ENCODE measurements at places on chromosomes 1 and 21. TPM values are rescaled to one million over a fixed set of nuclear protein-coding genes. Genes with fewer than 3 reads are reported as not detected.

Gene HOOK1
- total RNA-seq, result under 0.01 TPM

Gene CRYBG2
- not detected for total RNA-seq

Gene CTXND2
- total RNA-seq, result not detected

Gene SLC37A1
- total RNA-seq, result 9.4 TPM

Gene RPE65
- not detected for total RNA-seq

Gene C1orf21
- 32.0 TPM for total RNA-seq

Gene RGS8
- not detected for total RNA-seq

Gene UMODL1
- total RNA-seq, result not detected

Gene STRIP1
- 43.1 TPM for total RNA-seq

Gene APOBEC4
- total RNA-seq, result not detected

Gene TMEM69
- total RNA-seq, result 20.7 TPM

Gene GPR25
- total RNA-seq, result not detected

Gene PLD5
- not detected for total RNA-seq

Gene OLFML3
- 0.36 TPM for total RNA-seq

Gene KRTAP19-3
- total RNA-seq, result not detected

Gene PCBP3
- 0.40 TPM for total RNA-seq

Gene FGR
- total RNA-seq, result not detected

Gene MYCL
- total RNA-seq, result 3.0 TPM

Gene HES5
- not detected for total RNA-seq

Gene OR2T2
- not detected for total RNA-seq

Gene IL19
- not detected for total RNA-seq

Gene EPHB2
- total RNA-seq, result 59.0 TPM

Gene NUDT4B
- 76.2 TPM for total RNA-seq

Gene CAPZB
- 151 TPM for total RNA-seq

Gene ATP1A4
- not detected for total RNA-seq

Gene UBIAD1
- total RNA-seq, result 10.0 TPM

Gene LGR6
- total RNA-seq, result not detected

Gene AURKAIP1
- 99.4 TPM for total RNA-seq

Gene DNALI1
- 2.9 TPM for total RNA-seq

Gene RGS4
- total RNA-seq, result 418 TPM

Gene OR10X1
- total RNA-seq, result not detected

Gene EXTL1
- total RNA-seq, result under 0.01 TPM

Gene CD244
- not detected for total RNA-seq

Gene C4BPB
- not detected for total RNA-seq

Gene ATP6V1G3
- not detected for total RNA-seq

Gene TNFRSF1B
- total RNA-seq, result 28.1 TPM

Gene TDRD5
- total RNA-seq, result not detected

Gene EVA1B
- total RNA-seq, result 75.4 TPM

Gene REN
- total RNA-seq, result not detected

Gene CLDN8
- total RNA-seq, result not detected

Gene GAS5
- total RNA-seq, result 362 TPM

Gene ETV3L
- not detected for total RNA-seq

Gene TSNAX
- total RNA-seq, result 41.2 TPM

Gene HLCS
- 19.7 TPM for total RNA-seq

Gene LYST
- total RNA-seq, result 16.5 TPM

Gene SPATA45
- not detected for total RNA-seq

Gene S100A12
- total RNA-seq, result not detected

Gene LAD1
- not detected for total RNA-seq

Gene FCRL4
- total RNA-seq, result not detected

Gene ALG14
- total RNA-seq, result 2.1 TPM

Gene DNTTIP2
- total RNA-seq, result 68.0 TPM

Gene NUF2
- total RNA-seq, result 56.4 TPM

Gene CAPN8
- total RNA-seq, result not detected

Gene LEFTY1
- not detected for total RNA-seq

Gene TNFRSF18
- total RNA-seq, result not detected

Gene NHLH1
- not detected for total RNA-seq

Gene LDLRAD2
- 0.07 TPM for total RNA-seq

Gene VANGL1
- 25.8 TPM for total RNA-seq

Gene MR1
- 4.2 TPM for total RNA-seq

Gene EFCAB14
- total RNA-seq, result 137 TPM

All from thoracic aorta endothelial cell (primary cell).